Ovary (tissue), 10 donors: ENCODE measurements at places on chromosomes 12 and 14. TPM values are rescaled to one million over a fixed set of nuclear protein-coding genes. Genes with fewer than 3 reads are reported as not detected.

SENP1 gene
- total RNA-seq, result 28.2 TPM

ATF7 gene
- 38.5 TPM for total RNA-seq

FBRSL1 gene
- 32.2 TPM for total RNA-seq

OXA1L gene
- 81.6 TPM for total RNA-seq

IGF1 gene
- total RNA-seq, result 4.4 TPM

RD3L gene
- not detected for total RNA-seq

SNAPC1 gene
- 4.5 TPM for total RNA-seq

TROAP gene
- total RNA-seq, result not detected

- peak; percentile 6 for DNase-seq
Measured at GRCh38 chr12:104720339-104721038, 237.6 kb downstream of the SLC41A2 start.

DNA sequence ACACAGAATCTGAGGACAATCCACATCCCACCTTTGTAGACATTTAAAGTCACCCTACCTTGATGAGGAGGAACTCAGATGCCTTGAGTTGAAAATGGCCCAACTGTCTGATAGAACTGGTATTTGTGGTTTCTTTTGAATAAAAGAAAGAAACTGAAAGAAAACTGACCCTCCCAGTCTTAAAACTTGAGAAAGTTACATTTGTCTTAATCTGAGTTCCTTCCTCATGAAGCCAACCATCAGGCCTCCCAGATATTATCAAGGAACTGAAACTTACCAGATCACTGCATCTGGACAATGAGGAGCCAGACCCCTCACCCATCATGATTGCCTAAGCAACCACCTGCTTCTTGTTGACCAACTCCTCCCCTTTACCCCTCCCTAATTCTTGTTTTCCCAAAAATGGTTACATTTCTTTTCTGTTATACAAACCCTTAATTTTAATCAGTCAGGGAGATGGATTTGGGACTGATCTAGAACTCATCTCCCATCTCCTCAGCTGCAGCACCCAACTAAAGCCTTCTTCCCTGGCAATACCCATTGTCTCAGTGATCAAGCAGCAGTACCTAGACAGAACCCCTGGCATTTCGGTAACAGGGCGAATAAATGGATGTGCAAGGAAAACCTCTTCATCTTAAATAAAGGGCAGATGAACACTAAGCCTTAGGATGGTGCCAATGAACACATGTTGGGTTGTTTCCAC is 72.0 kb upstream of the RESF1 start:
- DNase-seq, result no peak

DNA sequence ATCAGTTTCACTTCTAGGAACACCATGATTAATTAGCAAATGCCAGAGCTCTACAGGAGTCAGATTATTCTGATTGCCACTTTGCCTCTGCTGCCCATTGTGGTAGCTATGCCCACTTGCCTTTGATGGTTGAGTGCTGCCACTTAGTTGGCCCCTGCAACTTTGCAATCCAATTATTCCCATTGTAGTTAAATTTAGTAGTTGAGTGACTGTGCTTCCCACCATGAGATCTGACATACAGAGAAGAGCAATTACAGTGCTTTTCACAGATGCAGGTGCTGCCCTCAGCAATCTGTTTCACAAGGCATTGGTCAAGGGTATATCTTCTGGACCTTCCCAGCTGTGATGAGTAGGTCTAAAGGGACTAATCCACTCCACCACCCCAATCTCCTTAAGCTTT is 468.4 kb upstream of the RGS6 start:
- DNase-seq, result no peak

DNA sequence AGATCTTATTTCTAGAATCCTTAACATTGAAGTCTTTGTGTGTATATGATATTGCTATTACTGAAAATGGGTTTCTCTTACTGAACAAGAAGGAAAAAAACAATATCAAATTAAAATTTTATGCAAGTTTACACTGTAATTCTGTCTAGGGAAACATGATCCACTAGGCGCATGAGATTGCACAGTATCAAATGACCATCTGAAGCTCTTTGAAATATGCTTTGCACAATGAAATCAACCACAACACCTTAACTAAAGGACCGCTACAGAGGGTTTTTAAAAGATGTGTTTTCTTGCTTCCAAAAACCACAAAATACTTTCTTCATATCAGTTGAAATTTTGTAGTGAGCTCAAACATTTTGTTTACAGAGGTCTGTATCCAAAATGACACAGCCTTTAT is 15.1 kb upstream of the KERA start:
- DNase-seq, result no peak

GRCh38 chr12:106136263-106136662 is 2.5 kb downstream of the NUAK1 start:
- DNase-seq, result peak; percentile 85

- DNase-seq, result no peak
Measured at GRCh38 chr12:62331306-62331705, 71.1 kb downstream of the USP15 start.

DNA sequence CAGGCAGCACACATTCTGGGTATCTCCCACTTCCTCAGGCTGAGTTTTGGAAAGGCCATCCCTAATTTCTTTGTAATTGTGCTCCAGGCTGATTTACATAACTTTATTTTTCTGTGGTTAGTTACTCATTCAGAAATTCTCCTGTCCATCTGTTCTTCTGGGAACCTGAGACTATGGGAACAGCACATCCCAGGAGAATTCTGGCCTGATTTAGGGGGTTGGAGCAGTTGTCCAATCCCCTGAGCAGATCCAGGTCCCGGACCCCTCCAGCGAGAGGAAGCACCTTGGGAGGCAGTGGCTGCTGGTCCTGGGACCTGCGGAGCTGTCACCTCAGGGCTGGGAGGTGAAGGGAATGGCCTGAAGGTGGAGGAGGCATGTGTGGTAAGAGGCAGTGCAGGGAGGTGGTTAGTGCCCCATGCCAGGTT is 40.4 kb downstream of the TSPAN9 start:
- no peak for DNase-seq

DNA sequence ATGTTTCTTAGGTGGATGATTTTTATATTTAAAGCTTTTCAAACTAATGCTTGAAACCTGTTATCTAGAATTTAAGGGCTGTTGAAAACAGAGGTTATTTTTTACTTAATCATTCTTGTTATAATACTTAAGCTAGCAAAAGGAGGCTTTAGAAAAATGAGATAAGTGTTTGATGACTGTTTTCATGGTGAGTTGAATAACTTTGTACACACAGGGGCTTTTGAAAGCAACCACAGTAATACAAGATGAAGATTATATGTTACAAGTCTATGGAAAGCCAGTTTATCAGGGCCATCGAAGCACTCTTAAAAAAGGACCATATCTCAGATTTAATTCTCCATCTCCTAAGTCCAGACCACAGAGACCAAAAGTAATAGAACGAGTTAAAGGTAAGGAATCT is 33.3 kb downstream of the KIAA0586 start:
- DNase-seq, result no peak

GRCh38 chr14:36520601-36521525 is 831 bp upstream of the NKX2-1 start:
- no peak for DNase-seq

DNA sequence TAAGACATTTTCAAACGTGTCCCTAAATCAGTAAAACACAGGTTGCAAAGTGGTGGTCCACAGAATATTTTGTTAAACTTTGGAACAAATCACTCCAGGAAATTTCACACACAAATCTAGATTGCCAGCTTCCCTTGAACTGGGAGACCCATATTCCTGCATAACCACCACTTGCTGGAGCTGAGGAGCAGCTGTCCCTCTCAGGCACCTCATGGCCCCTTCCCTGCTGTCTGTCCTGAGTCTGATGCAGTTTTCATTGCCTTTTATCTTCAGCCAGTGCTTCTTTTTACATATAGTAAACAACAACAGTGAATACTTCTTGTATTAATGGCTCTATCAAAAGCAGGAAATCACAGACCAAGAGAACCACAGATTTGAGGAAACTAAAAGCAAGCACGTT is 289.3 kb downstream of the MED13L start:
- DNase-seq, result no peak

DNA sequence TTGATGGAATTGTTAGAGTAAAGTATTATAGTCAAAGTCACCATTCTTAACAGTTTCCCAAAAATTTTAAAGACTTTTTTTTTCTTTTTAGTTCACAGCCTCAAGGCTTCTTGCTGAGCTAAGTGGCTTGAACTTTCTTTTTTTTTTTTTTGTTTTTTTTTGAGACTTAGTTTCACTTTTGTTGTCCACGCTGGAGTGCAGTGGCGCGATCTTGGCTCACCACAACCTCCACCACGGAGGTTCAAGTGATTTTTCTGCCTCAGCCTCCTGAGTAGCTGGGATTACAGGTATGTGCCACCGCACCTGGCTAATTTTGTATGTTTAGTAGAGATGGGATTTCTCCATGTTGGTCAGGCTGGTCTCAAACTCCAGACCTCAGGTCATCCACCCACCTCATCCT is 92.8 kb downstream of the SETD3 start:
- no peak for DNase-seq

DNA sequence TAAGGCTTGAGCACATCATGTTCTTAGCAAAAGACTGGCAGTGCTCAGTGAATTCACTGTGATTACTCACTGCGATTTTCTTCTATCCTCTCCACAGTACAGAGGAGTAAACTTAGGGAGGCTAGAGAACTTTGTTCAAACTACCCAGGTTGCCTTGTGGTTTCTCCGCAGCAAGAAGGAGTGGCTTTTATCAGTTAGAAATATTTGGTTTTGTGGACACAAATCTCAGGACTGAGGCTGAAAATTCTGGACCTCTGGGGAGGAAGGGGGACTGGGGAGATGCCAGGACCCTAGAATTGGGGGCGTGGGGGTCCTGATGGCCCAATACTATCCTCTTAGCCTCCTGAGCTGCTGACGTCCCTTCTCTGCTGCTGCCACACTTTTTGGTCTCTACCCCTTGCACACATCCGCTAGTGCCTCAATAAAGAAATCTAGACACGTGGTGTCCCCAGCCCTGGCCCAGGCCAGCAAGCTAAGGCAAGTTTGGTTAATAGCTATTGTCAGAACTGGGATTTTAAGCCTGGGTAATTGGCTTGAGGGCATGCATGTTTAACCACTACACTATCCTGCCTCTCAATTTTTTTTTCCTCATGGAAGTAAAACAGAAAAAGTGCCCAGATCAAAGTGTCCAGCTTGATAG is 842 bp downstream of the OAS2 start:
- no peak for DNase-seq

DNA sequence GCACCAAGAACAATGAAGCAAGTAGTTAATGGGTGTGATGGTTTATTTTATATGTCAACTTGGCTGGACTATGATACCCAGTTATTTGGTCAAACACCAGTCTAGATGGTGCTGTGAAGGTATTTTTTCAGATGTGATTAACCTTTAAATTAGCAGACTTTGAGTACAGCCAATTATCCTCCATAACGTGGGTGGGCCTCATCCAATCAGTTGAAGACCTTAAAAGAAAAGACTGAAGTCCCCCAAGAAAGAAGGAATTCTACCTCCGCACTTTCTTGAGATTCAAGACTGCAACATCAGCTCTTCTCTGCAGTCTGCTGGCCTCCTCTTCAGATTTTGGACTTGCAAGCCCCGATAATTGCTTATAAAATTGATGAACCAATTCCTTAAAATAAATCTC is 47.5 kb downstream of the CD163L1 start:
- no peak for DNase-seq

GRCh38 chr12:76142305-76142704 is 57.8 kb upstream of the NAP1L1 start:
- no peak for DNase-seq

GRCh38 chr12:67750513-67751183 is 102.1 kb downstream of the DYRK2 start:
- no peak for DNase-seq

DNA sequence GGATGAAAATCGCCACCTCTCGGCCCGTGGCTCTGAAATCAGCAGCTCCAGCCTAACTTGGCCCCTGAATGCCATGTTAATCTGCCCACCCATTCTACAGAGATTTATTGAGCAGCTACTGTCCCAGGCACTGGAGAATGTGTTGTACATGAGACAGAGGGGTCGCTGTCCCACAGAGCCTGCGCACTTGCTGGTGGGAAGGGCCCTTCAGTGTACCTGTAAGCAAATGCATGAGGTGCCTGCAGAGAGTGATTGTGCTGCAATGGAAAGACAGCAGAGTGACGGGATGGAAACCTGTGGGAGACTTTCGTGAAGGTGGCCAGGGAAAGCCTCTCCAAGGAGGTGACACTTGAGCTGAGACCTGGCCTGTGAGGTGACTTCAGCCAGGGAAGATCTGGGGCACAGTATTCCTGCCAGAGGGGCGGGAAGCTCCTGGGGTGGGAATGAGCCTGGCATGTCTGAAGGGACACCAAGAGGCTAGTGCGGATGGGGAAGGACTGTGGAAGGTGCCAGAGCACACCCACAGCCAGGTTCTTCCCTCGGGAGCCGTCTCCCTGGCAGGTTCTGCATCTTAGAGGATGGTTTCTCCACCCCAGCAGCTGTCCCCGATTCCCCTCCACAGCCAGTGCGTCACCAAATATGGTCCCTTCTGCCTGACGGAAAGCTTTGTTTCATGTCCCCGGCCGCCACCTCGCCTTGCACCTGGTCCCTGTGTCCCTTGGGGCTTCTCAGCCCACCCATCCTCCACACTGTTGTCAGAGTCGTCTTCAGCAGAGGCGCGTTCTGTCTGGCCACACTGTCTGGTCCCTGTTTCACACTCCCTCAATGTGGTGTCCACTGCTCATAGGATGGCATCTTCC is 8.7 kb downstream of the SMIM41 start:
- DNase-seq, result no peak

GRCh38 chr12:92546635-92547348 is 156.0 kb upstream of the PLEKHG7 start:
- no peak for DNase-seq

GRCh38 chr12:88571543-88571942 is 8.7 kb downstream of the KITLG start:
- no peak for DNase-seq
